ENCODE measurements at places on chromosomes 4 and X.

GRCh38 chr4:141870152-141870551, 233.8 kb downstream of the IL15 start:
- no peak for DNase-seq

GRCh38 chr4:152091405-152091804, 330.6 kb upstream of the GATB start:
- no peak for DNase-seq

- DNase-seq = no peak
These were observed 349.5 kb upstream of the CPXCR1 start for GRCh38 chrX:88397551-88397950.

- no peak for DNase-seq
These were observed 57.5 kb upstream of the C1QTNF7 start for GRCh38 chr4:15370296-15370695.

GRCh38 chr4:19700992-19701391, 550.7 kb upstream of the SLIT2 start:
- no peak for DNase-seq

Data from kidney (tissue), 22 donors.